Amniotic epithelial cell (primary cell): ENCODE measurements at places on chromosomes 6 and 20.

GRCh38 chr6:15522026-15522425, 140.8 kb downstream of the DTNBP1 start:
- DNase-seq: no peak

GRCh38 chr6:21847711-21848480, 254.3 kb downstream of the SOX4 start:
- no peak for DNase-seq

DNA sequence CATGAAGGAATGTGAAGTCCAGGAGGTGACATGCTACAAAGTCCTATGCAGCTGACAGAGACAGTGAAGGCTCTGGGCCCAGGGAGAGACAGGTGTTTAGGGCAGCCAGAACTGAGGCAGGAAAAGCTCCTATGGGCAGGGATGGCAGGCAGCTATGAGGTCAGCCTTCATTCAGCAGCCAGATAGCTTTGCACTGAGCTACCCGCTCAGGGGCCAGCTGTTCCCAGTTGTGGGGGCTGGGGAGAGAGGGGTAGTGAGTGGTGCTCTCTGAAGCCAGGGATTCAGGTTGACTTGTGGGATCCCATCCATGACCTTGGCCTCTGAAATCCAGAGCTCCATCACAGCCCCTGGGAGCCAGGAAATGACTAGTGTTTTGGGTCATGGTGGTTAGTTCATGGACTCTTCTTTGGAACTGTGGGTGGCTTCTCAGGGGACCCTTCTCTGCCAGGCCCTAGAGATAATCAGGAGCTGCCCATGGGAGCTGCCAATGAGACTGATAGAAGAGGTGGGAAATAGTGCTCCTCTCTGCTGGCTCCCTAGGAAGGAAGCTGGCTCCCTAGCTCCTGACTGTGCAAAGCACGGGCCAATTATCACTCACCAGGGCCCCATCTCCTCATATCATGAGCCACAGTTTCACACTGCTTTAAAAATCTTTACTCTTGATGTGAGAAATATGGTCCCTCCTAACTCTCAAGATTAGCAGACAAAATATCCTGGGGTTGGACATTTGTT, 127.7 kb downstream of the VEGFA start:
- DNase-seq: no peak

GRCh38 chr6:92174398-92175073, 1244.8 kb downstream of the EPHA7 start:
- no peak for DNase-seq

GRCh38 chr6:43491750-43492661, 14.6 kb downstream of the TJAP1 start:
- DNase-seq: peak; percentile 68

DNA sequence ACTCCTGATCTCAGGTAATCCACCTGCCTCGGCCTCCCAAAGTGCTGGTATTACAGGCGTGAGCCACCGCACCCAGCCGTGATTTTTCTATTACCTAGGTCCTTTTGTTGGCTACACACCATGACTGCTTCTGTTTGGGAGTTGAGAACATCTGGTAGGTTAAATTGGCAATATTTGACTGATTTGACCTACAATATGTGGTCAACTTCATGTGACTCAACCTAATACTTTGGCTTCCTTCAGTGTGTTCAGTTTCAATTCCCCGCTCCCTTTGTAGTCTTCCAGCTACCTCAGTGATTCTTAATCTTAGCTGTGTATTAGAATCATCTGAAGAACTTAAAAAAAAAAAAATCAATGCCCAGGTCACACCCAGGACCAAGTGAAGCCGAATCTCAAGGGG, 47.4 kb downstream of the MYB start:
- DNase-seq: no peak

- peak; percentile 39 for DNase-seq
Observed at GRCh38 chr20:11917663-11918062, at the start of gene BTBD3. TSS of gene BTBD3 (plus strand) at chr20:11917893. CDS start at chr20:11918276, 383 bp downstream.

DNA sequence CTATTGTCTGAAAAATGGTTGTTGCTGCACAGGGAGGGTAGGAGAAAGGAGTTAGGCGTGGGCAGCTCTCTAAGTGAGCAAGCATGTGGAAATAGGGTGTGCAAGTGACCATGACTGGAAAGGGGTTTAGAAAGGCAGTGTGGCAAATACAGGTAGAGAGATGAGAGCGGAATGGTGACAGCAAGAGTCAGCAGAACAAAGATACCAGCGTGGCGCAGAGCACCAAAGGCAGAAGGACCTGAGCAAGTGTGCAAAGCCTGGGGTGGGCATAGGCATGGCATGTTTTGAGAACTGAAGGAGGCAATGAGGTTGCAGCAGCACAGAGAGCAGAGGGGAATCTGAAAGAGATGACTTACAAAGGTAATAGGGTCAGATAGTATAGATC, 17.0 kb downstream of the RNF217 start:
- no peak for DNase-seq

GRCh38 chr6:157721426-157721825, 101.6 kb upstream of the SNX9 start:
- no peak for DNase-seq

DNA sequence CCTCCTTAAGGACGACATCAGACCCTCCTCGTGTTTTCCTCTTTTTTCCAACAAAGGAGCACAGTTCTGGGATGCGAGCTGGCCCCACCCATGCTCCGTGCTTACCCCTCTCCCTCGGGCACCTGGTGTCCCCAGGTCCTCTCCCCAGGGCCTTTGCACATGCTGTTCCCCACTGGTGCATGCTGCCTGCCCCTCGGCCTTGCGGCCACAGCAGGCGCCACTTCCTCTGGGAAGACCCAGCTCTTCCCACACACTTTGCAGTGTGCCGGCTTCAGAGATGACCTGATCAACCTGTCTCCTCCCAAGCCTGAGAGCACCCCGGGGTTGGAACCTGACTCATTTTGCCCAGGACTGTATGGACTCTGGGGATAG, 39.8 kb downstream of the GNAS-AS1 start:
- DNase-seq: no peak

GRCh38 chr6:82045965-82046756, 201.4 kb downstream of the IBTK start:
- peak; percentile 91 for DNase-seq

- DNase-seq: no peak
Observed at GRCh38 chr20:37411408-37412219, 65.7 kb downstream of the SRC start.

GRCh38 chr6:96521306-96521643, 331 bp upstream of the UFL1 start:
- DNase-seq: no peak

- DNase-seq: peak; percentile 85
Observed at GRCh38 chr20:62768551-62769287, 27.6 kb upstream of the MRGBP start.

DNA sequence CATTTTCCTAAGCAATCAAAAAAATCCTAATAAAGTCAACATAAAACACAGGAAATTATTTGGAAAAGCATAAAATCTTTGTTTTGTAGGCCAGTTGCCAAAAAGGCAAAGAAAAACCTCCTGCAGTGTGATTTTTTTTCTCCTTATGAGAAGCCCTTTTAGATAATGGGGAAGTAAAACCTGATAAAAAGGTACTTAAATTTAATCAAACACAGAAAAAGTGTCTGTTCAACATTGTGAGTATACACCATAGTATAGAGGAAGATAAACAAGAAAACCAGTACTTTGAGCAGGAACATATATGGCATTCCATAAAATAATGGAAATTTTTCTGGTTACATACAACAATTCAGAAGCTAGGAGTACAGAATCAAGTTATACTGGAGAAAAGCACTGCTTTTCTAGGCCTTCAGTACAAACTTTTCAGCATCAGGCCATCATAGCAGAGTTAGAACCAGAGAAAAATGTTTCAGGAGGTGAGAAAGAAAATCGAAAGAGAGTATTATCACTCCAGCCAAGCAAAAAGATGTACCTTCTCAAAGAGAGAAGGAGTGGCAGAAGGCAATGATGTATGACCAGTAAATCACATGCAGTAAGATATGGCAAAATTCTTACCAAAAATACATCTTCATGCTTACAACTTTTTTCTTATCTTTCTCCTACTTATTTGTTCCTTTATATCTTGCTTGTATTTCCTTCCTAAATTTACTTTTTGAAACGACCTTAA, 494.9 kb downstream of the KIF16B start:
- no peak for DNase-seq

DNA sequence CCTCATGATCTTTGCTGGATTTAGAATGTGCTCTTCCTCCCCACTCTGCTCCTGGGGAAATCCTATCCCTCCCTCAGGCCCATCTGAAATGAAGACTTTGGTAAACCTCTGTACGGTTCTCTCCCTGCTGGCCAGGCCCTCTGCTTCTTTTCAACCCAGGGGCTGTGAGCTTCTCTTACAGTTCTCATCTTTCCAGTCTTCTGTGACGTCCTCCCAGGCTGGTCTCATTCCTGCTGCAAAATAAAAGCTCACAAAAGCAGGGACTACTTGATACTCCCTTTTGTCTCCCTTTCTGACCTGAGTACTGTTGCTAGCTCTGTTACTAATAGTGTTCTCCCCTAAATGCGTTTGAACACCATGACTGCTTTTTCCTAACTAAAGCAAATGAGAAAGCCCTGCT, 46.3 kb downstream of the UNC5CL start:
- no peak for DNase-seq

- peak; percentile 11 for DNase-seq
Observed at GRCh38 chr6:53603386-53604116, 58.6 kb upstream of the GCLC start.

- DNase-seq: no peak
Observed at GRCh38 chr6:17281497-17282481, 628 bp downstream of the RBM24 start.

DNA sequence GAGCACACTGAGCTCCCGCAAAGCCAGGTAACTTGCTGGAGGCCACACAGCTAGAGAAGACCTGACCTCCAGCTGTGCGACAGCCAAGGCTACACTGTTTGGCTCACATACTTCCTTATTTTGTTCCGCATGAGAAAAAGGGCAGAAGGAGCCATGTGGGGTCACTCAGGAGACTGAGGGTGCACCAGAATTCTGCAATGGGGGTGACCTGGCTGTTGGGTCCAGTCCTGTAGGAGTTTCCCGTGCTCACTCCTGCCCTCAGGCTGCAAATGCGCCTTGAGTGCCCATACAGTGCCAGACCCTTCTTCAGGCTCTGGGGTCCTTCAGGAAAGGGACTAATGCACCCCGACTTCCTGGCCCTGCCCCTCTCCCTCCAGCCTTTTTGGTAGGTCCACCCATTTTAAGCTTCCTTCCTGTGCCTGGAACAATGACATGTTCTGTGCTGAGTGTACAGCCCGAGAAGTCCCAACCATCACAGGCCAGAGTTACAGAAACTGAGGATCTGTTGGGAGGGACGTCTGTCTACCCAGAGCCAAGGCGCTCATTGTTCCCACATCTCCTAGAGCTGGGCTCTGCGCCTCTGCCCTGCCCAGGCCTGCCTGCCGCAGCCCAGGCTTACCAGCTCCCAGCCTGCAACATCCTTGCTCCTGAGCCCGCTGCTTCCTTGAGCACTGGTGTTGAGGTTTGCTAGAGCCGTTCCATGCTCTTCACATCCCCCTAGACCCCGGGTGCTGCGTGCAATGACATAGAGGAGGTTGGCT, 33.5 kb upstream of the CD93 start:
- DNase-seq: no peak

- no peak for DNase-seq
Observed at GRCh38 chr6:51928320-51928719, 159.1 kb downstream of the PKHD1 start.

- DNase-seq: no peak
Observed at GRCh38 chr6:22394691-22395090, 97.9 kb upstream of the PRL start.

DNA sequence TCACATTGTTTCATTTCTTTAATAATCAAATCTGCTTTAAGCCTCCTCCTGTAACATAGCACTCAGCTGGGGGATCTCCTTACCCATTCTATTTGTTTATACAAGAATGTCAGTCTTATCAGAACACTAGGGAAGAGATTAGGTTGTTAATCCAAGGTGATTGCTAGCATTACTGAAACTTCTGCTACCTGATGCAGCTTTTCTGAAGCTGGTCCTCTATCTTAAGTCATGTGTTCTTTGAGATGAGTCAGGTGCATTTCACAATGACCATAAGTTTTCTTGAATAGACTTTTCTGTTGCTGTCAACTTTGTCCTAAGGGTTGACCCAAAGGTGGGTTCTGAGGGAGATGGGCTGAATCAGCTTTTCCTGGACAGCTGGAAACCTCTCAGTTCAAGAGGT, 60.7 kb upstream of the SYNCRIP start:
- peak; percentile 25 for DNase-seq

DNA sequence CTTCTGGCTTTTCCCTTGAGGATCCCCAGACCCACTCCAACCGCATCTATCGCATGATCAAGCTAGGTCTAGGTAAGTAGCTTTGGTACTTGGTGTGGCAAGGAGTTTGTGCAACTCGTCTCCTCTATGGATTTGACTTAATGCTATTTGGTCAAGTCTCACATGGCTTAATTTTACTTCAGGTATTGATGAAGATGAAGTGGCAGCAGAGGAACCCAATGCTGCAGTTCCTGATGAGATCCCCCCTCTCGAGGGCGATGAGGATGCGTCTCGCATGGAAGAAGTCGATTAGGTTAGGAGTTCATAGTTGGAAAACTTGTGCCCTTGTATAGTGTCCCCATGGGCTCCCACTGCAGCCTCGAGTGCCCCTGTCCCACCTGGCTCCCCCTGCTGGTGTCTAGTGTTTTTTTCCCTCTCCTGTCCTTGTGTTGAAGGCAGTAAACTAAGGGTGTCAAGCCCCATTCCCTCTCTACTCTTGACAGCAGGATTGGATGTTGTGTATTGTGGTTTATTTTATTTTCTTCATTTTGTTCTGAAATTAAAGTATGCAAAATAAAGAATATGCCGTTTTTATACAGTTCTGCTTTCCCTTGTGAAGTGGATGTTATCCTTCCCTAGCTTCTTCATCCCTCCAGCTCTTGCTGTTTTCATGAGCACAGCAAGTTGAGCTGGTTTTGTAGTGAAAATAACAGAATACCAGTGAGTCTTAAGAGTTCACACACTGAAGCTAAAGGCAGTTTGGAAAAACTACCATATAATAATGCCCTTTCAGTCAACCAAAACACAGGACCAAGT, 3.8 kb downstream of the SLC35B2 start:
- no peak for DNase-seq

- no peak for DNase-seq
Observed at GRCh38 chr6:39193201-39193791, 36.0 kb downstream of the KCNK5 start.

DNA sequence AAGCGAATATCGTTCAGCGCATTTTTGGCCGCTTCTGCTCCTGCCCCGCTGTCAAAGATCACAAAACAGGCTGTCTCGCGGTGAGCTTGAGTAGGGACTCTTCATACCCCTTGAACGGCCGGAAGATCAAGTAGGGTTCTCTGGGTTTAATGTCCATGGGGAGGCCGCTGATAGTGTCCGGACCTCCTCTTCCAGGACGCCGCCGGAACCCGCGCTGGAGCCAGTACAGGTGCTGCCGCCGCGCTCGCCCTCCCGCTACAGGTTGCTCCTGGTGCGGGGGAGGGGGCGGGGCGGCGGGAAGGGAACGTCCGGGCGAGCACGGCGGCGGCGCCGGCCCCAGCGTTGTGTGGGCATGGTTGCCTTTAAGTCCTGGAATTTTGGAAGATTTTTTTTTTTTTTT, 67.4 kb downstream of the KHDC1L start:
- DNase-seq: no peak

GRCh38 chr20:15345287-15345686, 1007.9 kb upstream of the FLRT3 start:
- DNase-seq: no peak

GRCh38 chr6:27327023-27327738, 15.1 kb upstream of the POM121L2 start:
- no peak for DNase-seq
